HFF-Myc (cell line): ENCODE measurements at places on chromosomes 6 and 20.

- DNase-seq = no peak
Measured at GRCh38 chr6:122130026-122130348, 269.5 kb upstream of the HSF2 start.

GRCh38 chr6:70385901-70386300 lies 27.4 kb upstream of the FAM135A start:
- DNase-seq = no peak

DNA sequence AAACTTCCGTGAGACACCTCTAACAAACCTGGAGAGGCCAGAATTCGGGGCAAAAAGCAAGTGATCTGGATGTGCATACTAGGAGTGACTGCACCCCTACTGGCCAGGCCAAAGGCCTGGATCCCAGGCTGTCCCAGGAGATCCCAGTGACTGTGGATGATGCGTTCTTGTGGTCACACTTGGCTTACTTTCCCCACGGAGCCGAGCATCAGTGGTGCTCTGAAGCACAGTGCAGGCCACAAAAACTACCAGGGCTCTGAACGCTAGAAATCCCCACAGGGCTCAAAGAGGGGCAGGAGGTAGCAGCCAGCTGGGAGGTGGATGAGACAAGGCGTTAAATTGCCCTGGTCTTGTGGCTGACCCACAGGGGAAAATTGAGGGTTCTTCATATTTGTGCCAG lies 7.1 kb downstream of the TRIM26 start:
- DNase-seq = no peak

- no peak for DNase-seq
Measured at GRCh38 chr6:137353346-137353745, 134.2 kb upstream of the IFNGR1 start.

DNA sequence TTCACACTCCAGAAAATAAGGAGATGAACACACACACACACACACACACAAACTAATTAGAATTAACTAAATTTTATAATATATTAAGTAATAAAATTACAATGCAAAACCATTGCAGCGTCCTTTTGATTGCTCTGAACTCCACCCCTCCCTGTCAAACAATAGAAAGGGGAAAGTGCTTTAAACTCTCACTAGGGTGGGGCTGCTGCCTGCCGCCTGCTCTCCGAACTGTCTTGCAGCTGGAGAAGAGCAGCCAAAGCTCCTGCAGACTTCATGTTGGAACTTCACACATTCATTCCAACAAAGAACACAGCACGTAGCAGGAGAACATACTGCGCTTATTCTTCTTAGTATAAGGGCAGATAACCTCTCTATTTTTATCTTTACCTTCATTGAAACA lies 83.2 kb downstream of the GCLC start:
- no peak for DNase-seq

- DNase-seq = no peak
Measured at GRCh38 chr20:43842126-43843020, 72.3 kb upstream of the TOX2 start.

DNA sequence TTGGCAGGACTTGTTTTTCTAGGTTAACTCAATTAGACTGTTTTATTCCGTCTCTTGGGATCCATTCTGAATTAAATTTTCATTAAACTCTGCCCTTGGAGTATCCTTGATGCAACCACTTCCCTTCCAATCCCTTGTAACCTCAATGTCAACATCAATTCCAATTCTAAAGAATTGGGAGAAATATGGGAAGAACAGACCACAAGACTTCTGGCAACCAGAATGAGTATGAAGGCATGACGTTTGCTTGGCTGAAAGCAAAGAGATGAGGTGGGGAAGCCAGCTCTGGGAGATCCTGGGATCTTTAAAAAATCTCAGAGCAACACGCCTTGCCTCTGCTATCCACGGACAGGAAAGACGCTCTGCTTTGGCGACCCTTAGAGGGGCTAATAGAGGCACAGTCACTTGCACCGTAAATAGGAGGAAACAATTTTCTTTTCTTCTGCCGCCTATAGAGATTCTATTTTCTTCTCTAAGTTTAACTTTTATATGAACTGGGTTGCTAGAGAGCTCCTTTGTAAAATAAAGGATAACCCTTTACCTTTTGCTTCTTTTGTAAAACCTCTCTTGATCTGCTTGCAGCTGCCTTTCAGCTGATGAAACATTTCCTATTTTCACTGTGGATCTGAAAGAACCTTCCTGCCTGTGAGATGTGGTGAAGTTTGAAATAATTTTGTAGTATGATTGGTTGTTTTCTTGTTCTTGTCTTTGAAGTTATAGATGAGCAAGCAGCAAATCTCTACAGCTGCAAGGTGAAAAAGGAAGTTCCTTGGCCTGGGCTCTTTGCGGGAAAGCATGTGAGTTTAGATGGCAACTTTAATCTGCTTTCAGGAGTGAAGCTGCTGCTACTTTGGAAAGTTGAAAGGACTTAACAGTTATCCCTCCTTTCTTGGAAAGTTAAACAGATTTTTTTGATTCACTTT lies at the start of gene ASIP:
ASIP (plus strand) TSS at position 731 of the 923 bp plus-strand sequence. CDS start 18,952 bp downstream, outside the sequence.
- no peak for DNase-seq

- DNase-seq = no peak
Measured at GRCh38 chr6:122400121-122400450, 634 bp downstream of the HSF2 start.

DNA sequence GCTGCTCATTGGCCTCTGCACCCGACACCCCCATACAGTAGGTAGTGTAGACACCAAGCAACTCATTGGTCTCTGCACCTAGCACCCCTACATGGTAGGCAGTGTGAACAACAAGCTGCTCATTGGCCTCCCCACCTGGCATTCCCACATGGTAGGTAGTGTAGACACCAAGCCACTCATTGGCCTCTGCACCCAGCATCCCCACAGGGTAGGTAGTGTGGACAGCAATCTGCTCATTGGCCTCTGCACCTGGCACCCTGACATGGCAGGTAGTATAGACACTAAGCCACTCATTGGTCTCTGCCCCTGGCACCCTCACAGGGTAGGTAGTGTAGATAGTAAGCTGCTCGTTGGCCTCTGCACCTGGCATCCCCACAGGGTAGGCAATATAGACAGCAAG lies 226.0 kb downstream of the SLC24A3 start:
- DNase-seq = no peak

- no peak for DNase-seq
Measured at GRCh38 chr6:121042766-121043165, 291.5 kb downstream of the TBC1D32 start.

DNA sequence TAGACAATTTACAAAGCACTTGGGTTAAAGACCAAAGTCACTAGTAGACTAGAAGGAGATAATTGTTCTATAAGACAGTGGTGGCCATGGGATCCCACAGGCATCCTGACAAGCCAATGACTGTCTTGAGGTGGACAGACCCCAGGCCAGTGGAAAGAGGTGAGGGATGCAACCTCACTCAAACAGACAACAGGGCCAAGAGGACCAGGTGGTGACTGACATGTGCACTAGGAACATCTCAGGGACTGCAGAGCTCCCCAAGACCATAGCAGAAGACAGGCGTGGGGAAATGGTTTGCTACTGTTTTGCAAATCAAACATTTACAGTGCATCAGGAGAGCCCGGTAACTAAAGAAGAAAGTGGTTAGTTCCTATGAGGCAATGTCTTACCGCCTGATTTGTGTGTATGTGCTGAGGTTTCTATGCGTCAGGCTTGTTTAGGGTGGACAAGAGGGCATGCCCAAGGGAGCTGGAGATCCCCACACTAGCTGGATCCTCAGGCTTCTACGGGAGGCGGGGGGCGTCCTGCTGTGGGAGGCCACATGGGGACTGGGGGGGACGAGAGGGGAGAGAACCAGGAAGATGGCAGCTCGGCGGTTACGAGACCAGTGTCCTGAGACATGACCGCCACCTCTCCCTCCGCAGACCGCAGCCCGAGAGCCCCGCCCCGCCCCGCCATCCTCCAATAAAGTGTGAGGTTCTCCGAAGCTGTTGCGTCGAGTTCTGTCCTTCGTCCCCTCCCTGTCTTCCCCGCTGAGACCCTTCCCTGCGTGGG lies 623 bp upstream of the MRPS26 start:
- no peak for DNase-seq

DNA sequence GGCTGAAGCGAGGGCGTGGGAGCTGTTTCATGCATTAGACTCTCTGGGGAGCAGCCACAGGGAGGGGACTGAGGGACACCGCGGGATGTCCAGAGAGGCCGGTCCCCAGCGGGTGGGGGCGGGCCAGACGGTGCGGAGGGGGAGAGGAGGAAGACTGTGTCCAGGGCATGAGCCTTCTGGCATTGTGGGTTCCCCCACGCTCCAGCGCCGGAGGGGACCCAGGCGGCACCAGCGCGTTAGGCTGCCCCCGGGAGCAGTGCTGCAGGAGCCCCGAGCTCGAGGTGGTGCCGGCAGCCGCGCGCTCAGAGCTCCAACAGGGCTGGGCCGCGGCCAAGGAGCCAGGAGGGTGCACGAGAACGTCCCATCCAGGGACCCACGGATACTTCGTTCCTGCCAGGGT lies 14.4 kb downstream of the SLC22A3 start:
- DNase-seq = no peak

DNA sequence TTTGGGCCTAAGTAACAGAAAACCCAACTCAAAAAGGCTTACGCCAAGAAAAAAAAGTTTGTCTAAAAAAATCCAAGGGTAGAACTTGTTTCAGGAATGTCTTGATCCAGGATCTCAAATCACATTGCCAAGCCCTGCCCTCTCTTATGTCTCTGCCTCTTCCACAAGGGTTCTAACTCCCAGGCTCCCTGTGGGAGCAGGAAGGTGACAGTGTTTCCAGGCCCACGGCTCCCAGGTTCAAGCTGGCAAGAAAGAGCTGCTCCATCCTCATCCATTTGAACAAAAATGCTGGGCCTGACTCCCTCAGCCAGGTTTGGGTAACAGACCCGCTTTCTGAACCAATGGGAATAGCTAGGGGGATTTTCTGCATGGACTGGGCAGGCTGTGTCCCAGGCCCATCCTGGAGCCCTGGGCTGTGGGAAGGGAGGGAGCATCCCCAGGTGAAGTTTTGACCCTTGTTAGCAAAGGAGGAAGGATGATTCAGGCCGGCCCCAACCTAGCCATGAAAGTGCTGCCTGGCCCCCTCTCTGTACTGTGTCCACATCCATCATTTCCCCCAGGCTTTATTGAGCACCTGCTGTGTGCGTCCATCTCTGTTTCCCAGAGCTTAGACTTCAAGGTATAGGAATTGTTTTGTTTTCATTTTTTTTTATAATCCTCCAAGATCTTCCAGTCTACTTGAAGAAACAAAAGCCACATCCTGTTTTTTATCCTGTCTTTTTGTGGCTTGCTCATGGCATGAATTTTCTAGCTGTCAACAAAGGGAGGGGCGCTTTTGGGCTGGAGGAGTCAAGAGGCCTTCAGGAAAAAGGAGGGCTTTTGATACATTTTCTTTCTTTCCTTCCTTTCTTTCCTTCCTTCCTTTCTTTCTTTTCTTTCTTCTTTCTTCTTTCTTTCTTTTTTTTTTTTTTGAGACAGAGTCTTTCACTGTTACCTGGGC lies 159.8 kb downstream of the TFAP2C start:
- no peak for DNase-seq

DNA sequence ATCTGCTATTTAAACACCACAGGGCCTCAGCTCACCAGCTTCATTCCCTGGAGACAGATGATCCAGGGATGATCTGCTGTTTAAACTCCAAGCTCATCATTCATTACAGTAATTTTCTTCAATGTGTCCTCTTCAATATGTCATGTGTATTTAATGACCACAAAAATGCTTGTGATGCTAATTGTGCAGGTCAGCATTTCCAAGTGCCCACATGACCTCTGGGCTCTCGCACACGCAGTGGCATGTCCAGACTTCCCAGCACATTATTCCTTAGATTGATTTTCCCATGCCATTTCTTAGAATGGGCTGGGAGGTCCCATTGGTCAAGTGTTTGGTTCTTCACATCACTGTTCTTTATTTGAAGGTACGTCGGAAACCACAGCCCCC lies 434.4 kb downstream of the HAO1 start:
- no peak for DNase-seq

DNA sequence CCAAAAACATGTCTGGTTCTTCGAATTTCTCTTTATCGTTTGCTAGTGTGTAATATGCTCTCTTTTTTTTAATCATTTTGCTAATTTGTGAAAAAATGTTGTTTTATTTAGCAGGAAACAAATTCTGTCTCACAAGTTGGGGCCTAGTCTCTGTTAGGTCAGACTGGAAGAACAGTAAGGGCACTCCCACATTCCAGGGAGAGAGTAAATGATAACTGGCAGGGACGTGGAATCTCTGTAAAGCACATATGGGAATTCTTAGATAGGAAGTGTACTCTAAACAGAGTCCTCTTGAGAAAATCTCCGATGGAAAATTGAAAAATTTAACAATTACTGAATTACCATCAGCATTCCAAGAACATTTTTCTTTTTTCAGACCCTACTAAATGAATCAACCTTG lies 16.4 kb upstream of the CCDC28A start:
- DNase-seq = no peak

- no peak for DNase-seq
Measured at GRCh38 chr6:36019167-36019566, 5.3 kb downstream of the SLC26A8 start.

DNA sequence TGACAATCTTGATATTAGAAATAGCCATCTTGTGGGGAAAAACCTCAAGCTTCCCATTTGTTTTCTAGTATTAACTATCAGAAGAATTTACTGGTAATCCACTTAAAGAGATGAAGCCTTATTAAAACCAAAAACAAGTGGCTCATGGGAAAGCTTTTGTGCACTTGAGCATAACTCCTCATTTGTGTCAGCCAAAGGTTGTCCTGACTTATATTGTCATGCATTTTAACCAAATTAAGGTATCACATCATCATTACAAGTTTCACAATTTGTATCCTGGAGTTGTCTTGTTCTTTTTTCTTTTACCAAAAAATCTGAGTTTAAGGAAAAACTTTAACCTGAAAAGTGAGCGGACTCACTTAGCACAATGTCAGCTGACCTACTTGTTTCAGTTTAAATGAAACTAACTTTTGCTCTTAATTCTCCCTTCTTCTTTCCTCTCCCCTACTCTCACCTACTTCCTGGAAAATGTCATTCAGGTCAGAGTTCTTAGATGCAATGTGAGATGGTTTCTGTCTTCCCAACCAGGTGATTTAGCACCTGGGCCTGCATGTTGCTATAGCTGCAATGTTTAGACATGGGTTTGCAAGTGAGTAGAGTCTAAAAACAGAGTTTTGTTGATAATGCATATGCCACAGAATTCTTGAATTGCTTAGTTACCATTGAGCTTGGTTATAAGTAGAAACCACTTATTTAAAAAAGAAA lies 82.8 kb downstream of the TNFAIP3 start:
- DNase-seq = no peak

DNA sequence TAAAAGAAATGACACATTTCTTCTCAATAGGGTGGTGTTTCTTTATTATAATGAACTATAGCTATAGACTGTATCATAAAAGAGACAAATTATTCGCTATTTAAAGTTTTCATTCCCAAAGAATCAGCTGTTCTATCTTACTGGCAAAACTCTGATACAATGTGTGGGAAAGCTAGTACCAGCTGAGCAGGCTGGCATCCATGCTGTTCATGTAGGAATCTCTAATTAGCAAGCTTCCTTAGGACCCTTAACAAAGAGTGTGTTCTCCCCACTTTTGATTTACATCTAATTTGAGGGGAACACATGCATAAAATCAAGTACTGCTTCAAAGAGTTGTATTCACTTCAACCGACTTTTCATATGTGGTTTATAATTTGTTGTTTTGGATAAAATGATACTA lies 13.2 kb downstream of the STX16 start:
- DNase-seq = no peak
